ENCODE measurements at places on chromosomes 12 and 14.

- no peak for DNase-seq
Measured at GRCh38 chr14:104132981-104133380, 5.4 kb upstream of the KIF26A start.

GRCh38 chr14:72611506-72611905 is 282.4 kb downstream of the DPF3 start:
- DNase-seq = no peak

DNA sequence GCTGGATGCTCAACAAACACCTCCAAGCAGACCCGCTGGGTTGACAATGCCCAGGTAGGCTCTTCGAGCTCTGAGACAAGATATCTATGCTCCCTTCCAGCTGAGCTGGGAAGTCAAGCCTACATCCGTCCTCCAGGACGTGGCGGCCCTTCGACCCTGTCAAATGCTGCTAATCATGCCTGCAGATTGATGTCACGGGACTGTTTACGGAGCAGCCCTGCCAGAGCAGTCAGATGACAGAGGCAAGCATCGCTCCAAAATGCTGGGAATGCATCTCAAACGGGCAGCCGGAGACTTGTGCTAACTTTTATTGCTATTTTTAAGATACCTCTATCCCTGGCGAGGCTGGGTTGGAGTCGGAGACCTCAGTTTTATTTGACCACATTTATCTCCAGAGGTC is 139.2 kb downstream of the NTF3 start:
- no peak for DNase-seq

GRCh38 chr14:55045087-55045486 is 6.4 kb upstream of the MAPK1IP1L start:
- DNase-seq = no peak

DNA sequence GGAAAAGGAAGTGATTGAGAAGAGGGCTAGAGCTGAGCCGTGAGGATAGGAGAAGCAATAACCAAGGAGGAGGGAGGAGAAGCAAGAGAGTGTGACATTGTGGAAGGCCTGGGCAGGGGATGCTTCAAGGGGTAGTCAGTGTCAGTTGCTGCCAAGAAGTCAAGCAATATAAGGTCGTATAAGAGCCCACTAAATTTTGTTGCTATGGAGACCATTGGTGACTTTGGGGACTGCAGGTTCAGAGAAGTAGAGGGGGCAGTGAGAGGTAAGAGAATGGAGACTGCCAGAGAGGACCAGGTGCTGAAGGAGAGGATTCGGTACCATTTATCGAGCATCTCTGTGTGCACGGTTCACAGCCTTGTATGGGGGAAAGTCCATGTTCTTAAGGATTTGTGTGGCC is 3.1 kb upstream of the ATXN3 start:
- no peak for DNase-seq

GRCh38 chr14:44898551-44898950 is 63.2 kb downstream of the KLHL28 start:
- no peak for DNase-seq

GRCh38 chr14:91303091-91303923 is 58.8 kb upstream of the GPR68 start:
- no peak for DNase-seq

- peak; percentile 93 for DNase-seq
Measured at GRCh38 chr12:116222358-116222757, 55.1 kb downstream of the MED13L start.

GRCh38 chr12:13044906-13045299 is 722 bp downstream of the FAM234B start:
- DNase-seq = no peak

- no peak for DNase-seq
Measured at GRCh38 chr12:76874491-76875190, 4.2 kb downstream of the CSRP2 start.

DNA sequence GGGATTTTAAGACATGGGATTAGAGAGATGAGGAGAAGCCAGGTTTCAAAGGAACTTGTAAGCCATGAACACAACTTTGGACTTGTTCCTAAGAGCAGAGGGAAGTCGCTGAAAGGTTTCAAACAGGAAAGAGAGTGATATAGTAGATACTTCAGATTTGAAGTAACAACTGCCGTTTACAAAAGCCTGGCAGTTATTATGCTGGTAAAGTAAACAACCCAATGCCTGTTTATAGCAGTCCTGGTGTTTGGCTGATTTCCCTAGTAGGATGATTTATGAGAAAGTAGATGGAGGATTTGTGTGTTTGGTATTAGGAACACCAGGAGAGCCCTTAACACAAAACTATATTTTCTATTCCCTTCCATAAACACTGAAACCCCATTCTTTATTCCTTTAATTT is 285.7 kb downstream of the RMST start:
- no peak for DNase-seq

- no peak for DNase-seq
Measured at GRCh38 chr12:52850681-52851080, 1.9 kb upstream of the KRT78 start.

Data from brain microvascular endothelial cell (primary cell).